ENCODE measurements at places on chromosomes 1 and 21.

DNA sequence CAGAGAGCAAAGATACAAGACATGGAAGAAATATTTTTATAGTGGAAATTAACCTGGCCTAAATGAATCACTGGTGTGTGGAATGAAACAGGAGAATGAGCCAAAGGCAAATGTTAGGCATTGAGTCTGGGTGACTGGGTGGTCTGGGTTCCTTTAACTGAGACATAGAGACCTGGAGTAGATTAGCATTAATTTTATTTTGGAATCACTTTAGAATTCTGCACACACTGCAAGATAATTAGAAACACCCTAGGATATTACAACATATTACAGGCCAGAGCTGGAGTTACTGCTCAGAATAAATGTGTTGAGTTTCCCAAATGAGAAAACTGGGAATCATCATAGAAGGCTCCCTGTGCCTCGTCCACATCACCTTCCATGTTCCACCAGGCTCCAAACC lies 85.5 kb downstream of the PLPPR5 start:
- peak; percentile 56 for DNase-seq

GRCh38 chr1:19441048-19441780 lies 44.1 kb downstream of the CAPZB start:
- no peak for DNase-seq

- peak; percentile 31 for DNase-seq
These were observed 1.0 kb downstream of the NPR1 start for GRCh38 chr1:153679337-153680119.

DNA sequence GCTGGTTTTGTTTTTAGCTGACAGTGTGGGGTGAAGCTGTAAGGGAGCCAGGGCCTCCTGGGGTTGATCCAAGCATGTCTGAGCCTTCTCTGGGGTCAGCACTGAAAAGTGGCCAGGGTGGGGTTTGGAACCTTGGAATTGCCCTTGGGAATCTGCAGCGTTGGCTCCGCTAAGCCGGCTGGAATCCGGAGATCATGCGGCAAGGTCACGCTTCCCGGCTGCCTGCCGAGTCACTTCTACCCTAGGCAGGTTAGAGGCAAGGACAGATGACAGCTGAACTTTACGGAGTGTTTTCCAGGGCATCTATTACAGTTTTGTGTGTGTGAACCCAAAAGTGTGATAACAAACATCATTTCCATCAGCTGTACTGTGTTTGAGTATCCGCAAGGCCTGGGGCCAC lies 17.1 kb downstream of the ABCG1 start:
- no peak for DNase-seq

- DNase-seq, result no peak
These were observed 27.2 kb upstream of the ITLN2 start for GRCh38 chr1:160981584-160982411.

GRCh38 chr1:89519779-89520358 lies 4.8 kb upstream of the LRRC8B start:
- DNase-seq, result peak; percentile 76

GRCh38 chr1:107480548-107481415 lies 339.9 kb downstream of the NTNG1 start:
- DNase-seq, result no peak

DNA sequence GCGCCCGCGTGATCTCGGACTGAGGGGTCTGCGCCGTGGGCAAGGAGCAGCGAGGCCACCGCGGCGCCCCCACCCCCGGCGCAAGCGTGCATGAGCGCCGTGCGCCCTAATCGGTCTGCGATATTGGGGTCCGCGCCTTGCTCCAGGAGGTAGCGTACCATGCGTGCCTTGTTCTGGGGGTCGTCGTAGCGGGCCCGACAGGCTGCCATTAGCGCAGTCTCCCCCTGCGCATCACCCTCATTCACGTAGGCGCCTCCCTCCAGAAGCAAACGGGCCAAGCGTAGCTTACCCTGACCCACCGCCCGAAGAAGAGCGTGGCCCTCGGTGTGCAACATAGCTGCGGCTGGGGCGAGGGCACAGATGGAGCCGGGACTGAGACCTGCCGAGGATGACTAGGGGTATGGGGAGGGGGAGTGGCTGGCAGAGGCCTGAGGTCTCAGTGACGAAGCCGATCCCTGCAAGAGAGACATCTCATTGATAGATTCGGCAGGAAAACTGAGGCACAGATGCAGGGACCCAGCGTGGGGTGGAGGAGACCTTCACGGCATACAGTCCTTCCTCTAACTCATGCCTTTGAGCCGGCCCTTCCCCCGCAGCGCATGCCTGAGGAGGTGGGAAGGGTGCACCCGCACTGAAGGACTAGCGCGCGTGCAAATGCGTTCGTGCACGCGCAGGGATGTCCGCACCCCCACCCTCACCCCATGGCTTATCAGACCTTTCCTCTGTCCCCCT lies 2.8 kb downstream of the ANKRD34A start:
- peak; percentile 58 for DNase-seq

- no peak for DNase-seq
These were observed 43.5 kb downstream of the TCEANC2 start for GRCh38 chr1:54096877-54097240.

DNA sequence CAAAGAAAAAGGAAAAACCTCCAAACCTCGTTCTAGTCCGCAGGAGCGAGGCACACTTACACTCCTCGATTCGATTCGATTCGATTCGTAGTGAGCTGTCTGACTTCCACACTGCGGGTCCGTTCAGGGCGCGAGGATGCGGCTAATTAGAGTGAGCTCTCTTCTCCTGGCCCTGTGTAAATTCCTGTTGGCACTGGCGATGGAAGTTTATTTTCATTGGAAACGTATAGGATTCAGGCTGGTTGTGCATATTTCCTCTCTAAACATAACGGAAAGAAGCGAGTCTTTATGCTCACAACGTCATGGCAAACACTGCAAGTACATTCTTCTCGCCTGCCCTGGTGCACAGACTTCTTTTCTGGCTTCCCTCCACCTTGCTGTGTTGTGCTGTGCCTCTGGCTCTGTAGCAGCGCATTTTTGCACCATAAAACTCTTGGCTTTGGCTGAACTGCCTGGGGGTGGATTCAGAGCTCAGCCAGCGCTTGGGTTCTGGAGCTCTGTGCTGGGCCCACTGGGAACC lies 2.7 kb downstream of the HUNK start:
- no peak for DNase-seq

- no peak for DNase-seq
These were observed 13.0 kb upstream of the AHCYL1 start for GRCh38 chr1:109971559-109971958.

DNA sequence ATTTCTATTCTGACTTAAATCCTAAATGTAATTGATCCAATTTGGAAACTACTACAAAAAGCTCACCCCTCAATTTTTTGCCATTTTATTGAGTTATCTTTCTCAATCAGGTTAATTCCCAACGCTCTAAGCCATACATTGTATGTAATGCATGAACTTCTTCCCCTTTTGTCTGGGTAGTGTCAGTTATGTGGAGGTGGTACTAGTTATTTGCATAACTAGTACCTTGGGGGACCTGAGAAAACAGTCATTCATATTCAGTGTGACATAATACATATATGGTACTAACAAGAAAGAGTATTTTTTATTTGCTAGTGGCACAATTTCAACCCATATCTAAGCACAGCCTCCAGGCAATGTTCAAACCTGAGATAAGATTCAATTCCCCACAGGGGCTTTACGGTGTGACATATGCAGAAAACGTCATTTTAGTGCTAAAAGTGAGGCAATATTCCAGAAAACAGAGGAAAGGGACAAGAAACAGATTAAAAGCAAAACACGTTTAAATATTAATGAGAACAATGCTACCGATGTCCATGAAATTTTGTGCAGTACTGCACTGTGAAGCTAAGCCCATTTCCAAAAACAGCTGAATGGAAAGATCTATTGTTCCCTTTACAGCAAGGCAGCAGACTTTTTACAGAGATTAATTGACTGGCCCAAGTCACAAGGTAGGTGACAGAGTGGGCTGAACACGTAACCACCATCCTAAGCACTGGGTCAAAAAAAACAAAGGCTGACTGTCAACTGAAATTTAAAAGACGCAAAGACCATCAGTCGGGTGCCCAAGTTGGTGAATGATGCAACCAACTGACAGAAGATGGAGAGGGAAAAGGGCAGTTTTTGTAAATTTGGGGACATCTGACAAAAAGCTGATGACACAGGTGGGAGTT lies 1.4 kb downstream of the HLCS start:
- peak; percentile 27 for DNase-seq

GRCh38 chr1:214125819-214126218 lies 138.0 kb downstream of the PROX1 start:
- no peak for DNase-seq

DNA sequence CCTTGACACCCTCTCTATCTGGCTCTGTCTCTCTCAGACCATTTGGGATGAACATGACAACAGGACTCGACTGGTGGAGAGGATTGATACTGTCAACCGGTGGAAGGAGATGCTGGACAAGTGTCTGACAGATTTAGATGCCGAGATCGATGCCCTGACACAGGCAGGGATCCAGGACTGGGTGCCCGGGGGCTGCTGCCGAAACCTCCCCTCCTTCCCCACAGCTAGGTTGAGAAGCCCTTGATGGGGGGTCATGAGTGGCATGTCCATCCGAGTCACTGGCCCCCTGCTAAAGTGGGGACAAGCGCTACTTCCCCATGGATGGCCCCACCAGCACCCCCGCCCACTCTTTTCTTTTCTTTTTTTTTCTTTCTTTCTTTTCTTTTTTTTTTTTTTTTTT lies 1.2 kb downstream of the TEKT2 start:
- no peak for DNase-seq

DNA sequence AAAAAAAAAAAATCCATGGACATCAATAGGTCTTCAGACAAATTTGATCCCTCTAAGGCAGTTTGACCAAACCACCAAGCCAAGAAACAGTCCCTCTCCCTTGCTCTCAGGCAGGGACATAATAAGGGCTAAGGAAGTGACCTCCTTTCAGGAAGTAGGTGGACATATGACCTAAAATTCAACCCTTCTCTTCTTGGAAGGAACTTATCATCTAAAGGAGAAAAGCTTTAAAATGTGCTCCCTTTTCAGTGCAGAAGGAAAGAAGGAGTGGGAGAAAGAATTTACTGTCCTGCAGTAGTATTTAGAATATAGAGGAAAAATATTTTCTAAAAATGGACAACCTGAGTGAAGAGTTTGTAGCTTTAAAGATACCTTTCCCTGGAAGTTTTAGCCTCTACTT lies 118.1 kb downstream of the DTL start:
- no peak for DNase-seq

DNA sequence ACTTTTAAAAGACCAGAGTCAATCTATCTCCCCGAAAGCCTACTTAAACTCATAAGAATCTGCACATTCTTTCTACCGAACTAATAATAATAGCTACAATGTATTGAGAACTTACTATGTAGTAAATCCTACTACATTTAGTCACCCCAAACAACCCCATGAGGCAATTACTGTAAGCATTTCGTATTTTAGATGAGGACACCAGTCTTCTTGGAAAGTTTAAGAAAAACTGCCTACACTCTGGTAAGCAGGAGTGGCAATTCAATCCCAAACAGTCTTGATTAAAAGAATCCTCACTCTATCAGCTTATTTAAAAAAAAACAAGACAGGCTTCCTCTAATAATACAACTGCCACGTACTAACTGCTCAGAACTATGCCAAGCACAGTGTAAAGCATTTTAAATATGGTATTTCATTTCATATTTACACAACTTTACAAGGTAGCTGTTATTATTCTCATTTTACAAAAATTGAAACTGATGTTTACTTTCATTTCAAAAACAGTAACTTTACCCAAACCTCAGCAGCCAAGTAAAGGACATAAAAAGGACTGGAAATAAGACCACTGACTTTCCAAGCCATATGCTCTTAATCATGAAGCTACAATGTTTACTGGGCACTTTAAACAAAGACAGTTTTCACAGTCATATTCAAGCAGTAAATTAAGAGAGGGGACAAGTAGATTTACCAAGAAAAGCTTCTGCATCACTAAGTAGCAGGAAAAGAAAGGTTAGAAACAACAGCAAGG lies 13.9 kb downstream of the ARID4B start:
- DNase-seq, result peak; percentile 34

GRCh38 chr1:225746361-225747179 lies 31.1 kb upstream of the SRP9 start:
- peak; percentile 88 for DNase-seq

DNA sequence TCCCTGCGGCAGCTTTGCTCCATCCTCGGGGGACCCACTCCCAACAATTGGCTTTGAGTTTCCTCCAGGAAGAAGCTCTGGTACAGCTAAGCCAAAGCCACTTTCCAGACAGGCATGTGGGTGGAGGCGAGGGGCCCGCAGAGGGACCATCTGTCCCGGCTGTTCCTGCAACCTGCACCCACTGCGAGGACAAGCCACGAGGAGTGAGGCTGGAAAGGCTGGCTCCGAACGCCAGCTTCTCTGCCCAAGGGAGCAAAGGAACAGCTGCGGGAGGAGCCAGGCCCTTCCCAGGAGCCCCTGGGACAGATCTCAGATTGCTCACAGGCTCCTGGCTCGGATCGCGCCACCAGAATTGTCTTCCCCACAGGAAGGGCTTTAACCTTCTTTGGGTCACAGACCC lies 28.3 kb upstream of the PEF1 start:
- DNase-seq, result no peak

DNA sequence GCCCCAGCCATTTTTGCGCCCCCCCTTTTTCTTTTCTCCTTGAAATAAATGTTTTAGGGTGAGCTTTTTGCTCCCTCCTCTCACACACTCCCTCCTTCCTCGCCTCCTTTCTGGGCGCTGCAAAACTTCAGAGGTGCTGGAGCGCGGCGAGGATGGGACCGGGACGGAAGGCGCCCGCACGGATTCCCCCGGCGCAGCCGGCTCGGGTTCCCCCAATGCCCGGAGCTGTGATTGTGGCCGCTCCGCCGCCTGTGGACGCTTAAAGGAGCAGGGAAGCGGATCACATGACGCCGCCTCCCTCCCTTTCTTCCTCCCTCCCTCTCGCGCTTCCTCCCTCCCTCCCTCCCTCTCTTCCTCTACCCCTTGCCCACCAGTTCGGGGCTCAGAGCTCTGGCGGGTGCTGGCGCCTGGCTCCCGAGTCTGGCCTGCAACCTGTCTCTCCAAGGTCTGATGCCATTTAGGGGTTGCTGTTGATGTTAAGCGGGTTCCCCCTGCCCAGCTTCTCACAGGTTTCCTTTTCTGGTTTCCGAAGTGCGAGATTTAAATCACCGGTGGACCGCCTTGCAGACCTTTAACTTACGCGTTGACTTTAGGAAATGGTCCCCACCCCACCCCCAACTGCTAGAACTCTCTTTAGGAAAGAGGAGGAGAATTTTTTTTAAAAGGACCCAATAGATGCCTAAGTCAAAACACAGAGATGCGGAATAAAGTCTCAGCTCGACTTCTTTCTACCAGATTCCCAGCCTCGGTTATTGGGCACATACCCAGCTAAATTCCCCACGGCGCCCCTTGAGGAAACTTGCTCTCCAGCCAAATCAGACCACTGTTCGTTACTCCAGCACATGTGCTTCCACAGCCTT lies at the start of gene WLS:
Gene WLS, minus strand, starts transcription at position 235 of the 860 bp plus-strand sequence. Its CDS starts 224 bp downstream, at position 11.
- DNase-seq, result peak; percentile 95

GRCh38 chr1:204377800-204378668 lies 18.3 kb upstream of the PLEKHA6 start:
- peak; percentile 52 for DNase-seq

DNA sequence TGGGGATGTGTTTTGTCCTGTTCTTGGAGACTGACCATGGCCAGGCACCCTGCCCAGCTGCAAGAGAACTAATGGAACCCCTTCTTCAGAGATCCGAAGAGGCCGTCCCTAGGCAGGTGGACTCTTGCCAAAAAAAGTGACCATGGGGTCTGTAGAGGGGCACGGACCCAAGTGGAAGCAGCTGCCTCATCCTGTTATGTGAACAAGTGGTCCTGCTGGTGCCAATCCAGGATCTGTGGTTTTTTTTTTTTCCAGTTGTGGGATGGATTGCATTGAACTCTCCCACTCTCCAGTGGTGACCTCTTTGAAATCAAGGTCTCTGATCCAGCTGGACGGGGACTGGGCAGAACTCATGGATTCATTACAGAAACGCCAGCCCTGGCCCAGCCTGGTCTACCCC lies 71.2 kb downstream of the ARHGEF10L start:
- no peak for DNase-seq

GRCh38 chr1:50982611-50983010 lies 12.6 kb downstream of the CDKN2C start:
- no peak for DNase-seq

Measured in adipocyte (in vitro differentiated cells).